Activated CD4-positive, alpha-beta T cell treated with anti-CD3 and anti-CD28 coated beads, Interleukin-2, amount 10 ng/mL, durations not matched to agents 7 days and 5 days (primary cell): ENCODE measurements at places on chromosomes 1 and 21. TPM values are rescaled to one million over a fixed set of nuclear protein-coding genes. Genes with fewer than 3 reads are reported as not detected.

The SPATA17 gene
- total RNA-seq = not detected

The RUNX3 gene
- 108 TPM for total RNA-seq

The NCMAP gene
- total RNA-seq = not detected

GRCh38 chr21:46219591-46220239 is 8.9 kb downstream of the LSS start:
- H3K27ac ChIP-seq = no peak overlapping the region
- no peaks in the 10 kb centered on the region for H3K27me3 ChIP-seq
- no peak overlapping the region for H3K4me3 ChIP-seq
- DNase-seq = no peak

DNA sequence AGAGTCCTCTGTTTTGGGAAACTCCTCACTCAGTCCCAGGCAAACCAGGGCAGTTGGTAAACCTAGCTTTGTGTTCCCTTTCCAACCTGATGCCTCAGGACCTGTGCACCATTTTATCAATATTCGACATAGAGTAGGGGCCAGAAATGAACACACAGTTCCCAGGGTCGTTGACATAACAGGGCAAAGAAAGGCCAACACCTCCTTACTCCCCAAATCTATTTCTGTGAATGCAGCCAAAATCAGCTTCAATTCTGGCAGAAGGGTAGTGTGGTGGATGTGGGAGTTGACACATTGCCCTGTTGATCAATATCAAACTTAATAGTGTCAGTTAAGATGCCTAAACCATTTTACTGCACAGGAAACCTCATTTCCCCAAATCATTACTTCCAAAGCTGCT is 104.6 kb upstream of the SPATA6 start:
- H3K36me3 ChIP-seq = no peaks in the 10 kb centered on the region
- H3K4me1 ChIP-seq = no peaks in the 10 kb centered on the region
- no peaks in the 10 kb centered on the region for H3K27me3 ChIP-seq

GRCh38 chr1:41728403-41729202 is 190.1 kb downstream of the HIVEP3 start:
- DNase-seq = no peak
- H3K4me1 ChIP-seq = peaks cover 39% of the 10 kb centered on the region
- H3K27me3 ChIP-seq = no peaks in the 10 kb centered on the region
- H3K36me3 ChIP-seq = no peaks in the 10 kb centered on the region
- H3K27ac ChIP-seq = no peak overlapping the region
